Muscle of arm (tissue), 14 donors: ENCODE measurements at places on chromosomes 16 and 17. TPM values are rescaled to one million over a fixed set of nuclear protein-coding genes. Genes with fewer than 3 reads are reported as not detected.
A peak's percentile ranks its signal among the peaks of the same experiment; 100 is the strongest.

GRCh38 chr16:63682844-63683243 is 1439.0 kb downstream of the CDH11 start:
- DNase-seq, result no peak

GRCh38 chr16:56983211-56983751 is 6.1 kb upstream of the NLRC5 start:
- DNase-seq, result no peak

- DNase-seq, result peak; percentile 50
Observed at GRCh38 chr17:60392845-60393702, 1.1 kb upstream of the USP32 start.

The GNG13 gene
- polyA plus RNA-seq, result not detected

DNA sequence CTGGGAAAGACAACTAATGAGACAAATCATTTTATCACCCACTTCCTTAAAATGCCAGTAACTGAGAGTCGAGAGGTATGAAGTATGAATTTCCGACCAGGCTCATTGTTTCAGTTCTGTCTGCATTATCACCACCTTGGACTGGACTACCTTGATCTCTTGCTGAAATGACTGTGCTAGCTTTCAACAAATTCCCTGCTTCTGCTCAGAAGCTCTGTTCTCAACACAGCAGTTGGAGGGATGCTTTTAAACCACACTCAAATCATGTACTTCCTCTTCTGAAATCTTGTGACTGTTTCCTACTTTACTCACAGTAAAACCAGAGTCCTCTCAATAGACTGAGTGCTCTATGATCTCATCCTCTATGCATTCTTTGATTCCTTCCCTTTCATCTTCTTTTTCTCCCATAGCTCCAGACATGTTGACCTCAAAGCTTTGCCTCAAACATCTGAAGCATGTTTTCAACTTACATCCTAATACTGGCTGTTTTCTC is 195.8 kb downstream of the KCNJ2 start:
- no peak for DNase-seq

DNA sequence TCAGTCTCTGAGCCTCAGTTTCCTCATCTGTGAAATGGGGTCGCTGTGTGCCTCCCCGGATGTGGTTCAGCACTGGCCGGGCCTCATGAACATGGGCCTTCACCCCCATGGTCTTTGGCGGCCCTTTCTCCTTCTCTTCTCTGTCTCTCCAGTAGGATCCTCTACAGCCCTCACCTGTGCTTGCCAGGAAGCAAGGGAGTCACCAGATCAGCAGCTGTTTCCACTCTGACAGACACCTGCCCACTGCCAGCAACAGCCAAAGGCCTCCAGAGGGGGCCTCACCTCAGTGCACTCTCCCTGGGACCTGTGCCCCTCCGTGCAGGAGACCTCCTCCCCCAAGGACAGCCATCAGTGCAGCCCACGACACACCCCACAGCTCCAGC is 89.4 kb downstream of the C16orf78 start:
- DNase-seq, result no peak

The CCL16 gene
- 0.21 TPM for polyA plus RNA-seq

- DNase-seq, result no peak
Observed at GRCh38 chr16:3662601-3663000, 8.1 kb downstream of the DNASE1 start.

GRCh38 chr16:85733839-85734170 is 17.1 kb downstream of the C16orf74 start:
- DNase-seq, result no peak

GRCh38 chr17:77215281-77215680 is 74.5 kb downstream of the SEC14L1 start:
- no peak for DNase-seq

DNA sequence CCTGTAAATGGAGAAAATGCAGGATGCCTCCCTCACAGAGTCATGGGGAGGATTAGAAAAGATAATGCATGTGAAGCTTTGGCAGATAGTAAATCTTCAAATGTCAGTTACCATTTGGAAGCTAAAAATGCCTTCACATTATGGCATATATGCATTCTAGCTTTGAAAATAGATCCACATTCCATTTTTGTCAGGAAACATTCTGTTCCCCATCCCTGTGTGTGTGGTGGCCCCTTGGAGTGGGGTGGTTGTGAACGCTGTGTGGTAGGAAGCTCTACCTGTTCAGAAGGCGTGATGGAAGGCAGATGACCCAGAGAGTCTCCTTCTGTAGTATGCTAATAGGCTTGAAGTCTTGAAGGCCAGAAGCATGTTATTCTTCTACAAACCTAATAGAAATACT is 242.0 kb downstream of the HAPSTR1 start:
- no peak for DNase-seq

DNA sequence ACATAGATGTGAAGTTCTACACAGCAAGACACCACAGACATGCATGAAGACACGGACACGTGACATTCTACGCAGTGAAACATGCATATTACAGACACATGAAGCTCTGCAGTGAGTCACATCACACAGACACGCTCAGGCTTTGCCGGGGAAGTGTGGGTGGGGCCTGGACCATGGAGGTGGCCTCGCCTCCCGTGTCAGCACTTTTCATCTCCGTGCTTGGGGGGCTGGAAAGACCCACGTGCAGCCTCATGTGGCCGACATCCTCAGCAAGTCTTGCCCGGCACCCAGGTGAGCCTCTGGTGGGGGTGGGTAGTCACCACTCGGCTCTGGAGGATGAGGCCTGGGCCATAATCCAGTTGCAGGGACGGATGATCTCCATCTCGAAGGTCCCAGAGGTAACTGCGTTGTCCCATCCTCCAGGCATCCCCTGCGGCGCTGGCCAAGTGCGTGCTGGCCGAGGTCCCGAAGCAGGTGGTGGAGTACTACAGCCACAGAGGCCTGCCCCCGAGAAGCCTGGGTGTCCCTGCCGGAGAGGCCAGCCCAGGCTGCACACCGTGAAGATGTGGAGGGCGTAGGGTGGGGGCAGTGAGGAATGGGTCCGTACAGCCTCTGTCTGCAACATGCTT is 17.3 kb upstream of the DPEP1 start:
- no peak for DNase-seq

The LGALS9B gene
- not detected for polyA plus RNA-seq

The ZDHHC7 gene
- polyA plus RNA-seq, result 36.4 TPM

DNA sequence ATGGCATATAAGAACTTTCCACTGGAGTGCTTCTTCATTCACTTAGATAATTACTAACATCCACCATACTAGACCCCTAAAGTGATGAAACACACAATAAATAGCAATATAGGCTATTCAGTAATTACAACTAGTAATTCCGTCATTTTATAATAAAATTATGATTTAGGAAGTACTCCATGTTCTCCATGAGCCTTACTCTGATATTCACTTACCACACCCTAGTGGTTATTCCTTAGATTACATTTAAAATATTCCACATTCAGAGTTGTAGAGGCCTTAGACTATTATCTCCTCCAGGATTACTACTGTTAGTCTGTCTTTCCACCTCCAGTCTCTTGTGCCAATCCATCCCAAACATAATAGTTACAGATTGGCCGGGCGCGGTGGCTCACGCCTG is 62.4 kb downstream of the STH start:
- DNase-seq, result no peak

The CRHR1 gene
- polyA plus RNA-seq, result not detected
